ENCODE measurements at places on chromosomes 4 and X.

- no peak for DNase-seq
Measured at GRCh38 chr4:189592890-189593289, 347.8 kb upstream of the FRG1 start.

DNA sequence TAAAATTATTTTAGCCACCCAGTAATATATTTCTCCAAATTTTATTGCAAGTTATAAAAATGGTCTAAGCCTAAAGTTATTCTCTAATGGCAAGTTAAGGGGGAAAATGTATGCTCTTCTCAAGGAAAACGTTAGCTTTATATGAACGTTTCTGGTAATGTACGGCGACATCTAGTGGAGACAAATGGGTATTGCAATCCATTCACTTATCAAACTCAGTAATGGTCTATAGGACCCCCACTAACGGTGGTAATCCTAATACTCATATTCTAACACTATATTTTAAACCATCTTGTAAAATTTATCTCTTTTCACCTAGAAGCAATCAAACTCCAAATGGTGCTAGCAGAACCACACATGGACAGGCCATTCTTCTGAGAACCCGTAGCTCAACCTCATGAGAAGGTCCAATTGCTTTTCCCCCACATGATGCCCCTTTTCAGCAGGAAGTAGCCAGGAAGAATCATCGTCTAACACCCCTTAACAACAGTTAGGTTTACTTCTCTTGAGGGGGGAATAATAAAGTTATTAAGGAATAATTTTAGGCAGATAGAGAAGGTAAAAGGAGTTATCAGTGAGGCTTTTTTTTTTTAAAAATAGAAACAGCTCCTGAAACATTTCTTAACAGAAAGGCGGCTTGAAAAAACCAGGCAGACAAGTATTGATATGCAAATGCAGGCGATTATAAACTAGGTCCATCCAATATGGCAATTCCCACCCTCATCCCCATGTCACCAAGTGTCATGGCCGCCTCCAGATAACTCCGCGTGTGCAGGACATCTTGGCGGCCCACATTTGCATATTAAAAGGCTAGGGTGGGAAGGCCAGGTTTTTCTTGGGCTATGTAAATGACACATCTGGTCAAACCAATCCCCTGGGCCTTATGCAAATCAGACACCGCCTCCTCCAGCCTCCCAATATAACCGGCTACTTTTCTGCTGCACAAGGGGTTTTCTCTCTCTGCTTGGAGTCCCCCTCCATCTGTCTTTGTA lies 35.0 kb downstream of the NUDT11 start:
- DNase-seq: no peak

GRCh38 chrX:151359931-151360871 lies 36.8 kb upstream of the VMA21 start:
- DNase-seq: no peak

- no peak for DNase-seq
Measured at GRCh38 chrX:129556806-129557315, 16.8 kb downstream of the OCRL start.

GRCh38 chrX:39582091-39582490 lies 515.7 kb downstream of the BCOR start:
- DNase-seq: no peak

- no peak for DNase-seq
Measured at GRCh38 chr4:177222781-177223180, 86.9 kb upstream of the NEIL3 start.

DNA sequence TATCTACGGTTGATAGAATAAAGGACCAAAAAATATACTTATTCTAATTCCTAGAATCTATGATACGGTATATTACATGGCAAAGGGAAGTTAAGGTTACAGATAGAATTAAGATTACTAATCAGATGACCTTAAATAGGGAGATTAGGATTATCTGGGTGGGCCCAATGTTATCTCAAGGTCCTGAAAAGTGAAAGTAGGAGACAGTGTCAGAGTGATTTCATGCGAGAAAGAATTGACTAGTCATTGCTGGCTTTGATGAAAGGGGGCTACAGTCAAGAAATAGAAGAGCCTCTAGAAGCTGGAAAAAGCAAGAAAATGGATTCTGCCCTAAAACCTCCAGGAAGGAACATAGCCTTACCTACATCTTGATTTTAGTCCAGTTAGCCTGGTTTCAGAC lies 176.9 kb upstream of the PPP1R2C start:
- DNase-seq: no peak

DNA sequence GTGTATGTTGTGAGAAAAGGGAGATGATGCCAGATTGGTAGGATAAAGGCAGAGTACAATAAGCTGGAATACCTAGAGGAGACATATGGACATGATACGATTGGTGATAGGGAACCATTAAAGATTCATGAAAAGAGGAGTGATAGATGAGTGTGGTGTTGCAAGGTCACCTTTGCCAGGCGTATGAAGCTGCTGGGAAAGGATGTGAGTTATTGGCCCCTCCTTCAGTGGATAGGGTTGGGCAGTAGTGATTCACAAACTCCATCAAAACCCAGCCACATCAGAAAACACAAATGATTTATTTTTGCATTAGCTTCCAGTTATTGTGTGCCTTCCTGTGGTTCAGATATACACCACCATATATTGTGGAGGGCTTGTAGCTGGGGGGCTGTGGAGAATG lies 34.3 kb downstream of the TMEM164 start:
- DNase-seq: no peak

- peak; percentile 28 for DNase-seq
Measured at GRCh38 chrX:129606918-129607317, 47.8 kb downstream of the APLN start.

GRCh38 chr4:111773858-111774257 lies 371.4 kb upstream of the FAM241A start:
- DNase-seq: no peak

- no peak for DNase-seq
Measured at GRCh38 chr4:82706349-82707000, 92.1 kb downstream of the SCD5 start.

GRCh38 chrX:20042221-20042620 lies 51.4 kb upstream of the BCLAF3 start:
- no peak for DNase-seq

GRCh38 chr4:150283689-150284088 lies 205.4 kb downstream of the DCLK2 start:
- DNase-seq: no peak

DNA sequence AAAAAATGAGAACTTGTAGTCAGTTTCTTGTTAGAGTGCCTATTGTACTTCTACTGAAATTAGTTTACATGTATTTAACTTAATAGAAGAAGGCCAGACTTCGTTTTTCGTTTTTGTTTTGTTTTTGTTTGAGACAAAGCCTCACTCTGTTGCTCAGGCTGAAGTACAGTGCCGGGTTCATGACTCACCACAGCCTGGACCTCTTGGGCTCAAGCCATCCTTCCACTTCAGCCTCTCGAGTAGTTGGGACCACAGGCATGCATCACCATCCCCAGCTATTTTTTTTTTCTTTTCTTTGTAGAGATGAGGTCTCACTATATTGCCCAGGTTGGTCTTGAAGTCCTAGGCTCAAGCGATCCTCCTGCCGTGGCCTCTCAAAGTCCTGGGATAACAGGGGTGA lies 793.9 kb downstream of the ADGRL3 start:
- DNase-seq: no peak

- DNase-seq: no peak
Measured at GRCh38 chrX:139639253-139639652, 68.7 kb downstream of the MCF2 start.

GRCh38 chr4:111266937-111267336 lies 644.1 kb upstream of the PITX2 start:
- DNase-seq: no peak

DNA sequence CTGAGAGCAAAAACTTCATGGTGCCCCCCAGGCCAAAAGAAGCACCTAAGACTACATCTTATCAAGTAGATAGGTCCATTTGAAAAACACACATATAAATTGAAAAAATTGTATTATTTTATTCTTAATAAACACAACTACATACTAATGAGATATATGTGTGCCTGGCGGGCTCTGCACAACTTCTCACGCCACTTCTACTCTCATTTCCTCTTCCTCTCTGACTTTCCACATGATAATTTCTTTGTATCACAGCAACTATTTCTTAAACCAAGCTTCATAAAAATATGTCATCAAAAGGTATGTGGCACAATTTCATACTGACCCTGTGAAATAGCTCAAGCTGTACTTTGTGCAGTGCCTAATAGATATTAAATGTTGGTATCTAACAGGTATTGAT lies 10.7 kb upstream of the NPY2R start:
- DNase-seq: no peak

GRCh38 chr4:138728566-138728965 lies 287.0 kb upstream of the NOCT start:
- no peak for DNase-seq

DNA sequence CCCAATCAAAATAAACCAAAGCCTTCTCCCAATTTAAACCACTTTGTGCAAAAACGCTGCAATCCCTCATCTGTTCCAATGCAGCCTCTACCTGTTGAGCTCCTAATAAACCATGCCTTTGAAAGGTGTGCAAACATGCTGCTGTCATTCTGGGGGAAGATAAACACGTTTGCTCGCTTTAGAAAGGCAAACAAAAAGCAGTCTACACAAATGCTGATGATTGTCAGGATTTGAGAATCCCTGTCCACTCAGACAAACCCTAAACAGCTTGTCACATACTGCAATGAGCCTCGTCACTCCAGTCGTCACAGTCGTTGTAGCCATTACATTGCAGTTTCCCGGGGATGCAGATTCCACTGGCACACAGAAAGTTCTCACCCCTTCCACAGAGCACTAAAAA lies 145.2 kb downstream of the CORIN start:
- DNase-seq: no peak

DNA sequence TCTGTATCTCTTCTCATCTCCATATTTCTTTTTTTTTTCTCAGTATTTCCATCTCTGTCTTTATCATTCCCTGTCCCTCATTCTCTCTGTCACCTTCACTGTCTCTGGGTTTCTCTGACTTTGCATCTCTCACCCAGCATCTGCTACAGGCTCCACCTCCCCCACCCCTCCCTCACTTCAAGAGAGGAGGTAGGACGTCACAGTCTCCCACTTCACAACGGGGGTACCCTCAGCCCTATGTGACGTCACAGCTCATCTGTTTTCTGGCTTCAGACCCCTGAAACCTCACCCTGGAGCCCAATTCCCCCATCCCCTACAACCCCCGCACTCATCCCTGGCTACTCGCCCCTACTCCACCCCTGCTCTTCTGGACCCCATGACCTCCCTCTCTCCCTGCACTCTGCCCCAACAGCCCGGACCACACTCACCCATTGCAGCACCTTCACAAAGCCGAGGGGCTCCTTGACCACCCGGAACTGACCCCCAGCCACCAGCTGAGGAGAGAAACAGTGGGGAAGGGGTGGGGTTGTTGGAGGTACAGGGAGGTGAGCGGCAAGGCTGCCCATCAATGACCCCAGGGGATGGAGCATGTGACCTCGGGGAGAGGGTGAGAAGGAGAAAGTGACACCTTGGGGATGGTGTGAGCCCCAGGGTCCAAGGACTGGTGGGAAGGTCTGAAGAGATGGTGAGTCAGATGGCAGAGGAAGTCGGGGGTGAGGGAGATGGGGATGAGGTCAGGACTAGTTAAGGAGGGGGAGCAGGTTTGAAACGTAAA lies 1.3 kb downstream of the SYP start:
- no peak for DNase-seq

GRCh38 chr4:145720656-145721055 lies 40.7 kb downstream of the C4orf51 start:
- no peak for DNase-seq

- DNase-seq: no peak
Measured at GRCh38 chrX:50818986-50819385, 5.0 kb upstream of the SHROOM4 start.
